ENCODE measurements at places on chromosomes 6 and 20.

- no peaks in the 10 kb centered on the region for H3K36me3 ChIP-seq
- H3K27ac ChIP-seq, result no peak overlapping the region
- H3K27me3 ChIP-seq, result no peaks in the 10 kb centered on the region
- no peak overlapping the region for H3K4me3 ChIP-seq
- no peak for DNase-seq
Measured at GRCh38 chr6:101445527-101445926, 52.0 kb downstream of the GRIK2 start.

DNA sequence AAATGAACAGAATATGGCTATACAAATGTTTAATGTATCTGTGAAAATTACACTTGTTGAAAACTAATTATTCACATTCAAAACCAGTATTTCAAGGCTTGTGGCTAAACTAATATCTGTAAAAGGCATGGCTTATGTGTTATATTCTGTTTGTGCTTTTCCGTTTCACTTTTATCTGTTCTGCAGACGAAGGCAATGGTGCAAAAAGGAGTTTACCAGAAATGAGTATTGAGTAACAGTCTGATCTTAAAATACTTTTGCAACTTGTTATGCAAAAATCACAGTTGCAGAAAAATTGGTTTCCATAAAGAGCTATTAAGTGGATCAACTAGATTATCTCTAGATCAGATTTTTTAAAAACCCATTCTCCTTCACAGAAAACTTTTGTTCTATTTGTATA lies 9.4 kb upstream of the STX11 start:
- H3K27ac ChIP-seq, result no peak overlapping the region
- no peaks in the 10 kb centered on the region for H3K27me3 ChIP-seq
- no peak overlapping the region for H3K4me3 ChIP-seq
- no peaks in the 10 kb centered on the region for H3K4me1 ChIP-seq
- H3K36me3 ChIP-seq, result no peaks in the 10 kb centered on the region
- DNase-seq, result no peak

DNA sequence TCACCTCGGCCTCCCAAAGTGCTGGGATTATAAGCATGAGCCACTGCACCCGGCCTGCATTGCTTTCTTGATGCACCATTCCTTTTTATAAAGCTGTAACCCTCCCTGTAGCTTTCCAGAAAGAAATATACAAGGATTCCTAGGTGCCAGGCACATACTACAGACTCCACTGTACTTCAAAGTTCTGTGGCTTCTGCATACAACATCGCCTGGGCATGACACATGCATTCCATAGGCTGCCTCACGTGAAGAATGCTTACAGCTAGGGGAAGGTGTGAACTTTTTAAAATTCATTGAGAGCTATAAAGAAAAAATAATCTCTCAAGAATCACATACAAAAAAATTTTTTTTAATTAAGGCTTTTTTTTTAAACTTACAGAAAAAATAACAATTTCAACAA lies 50.2 kb downstream of the TRAM2 start:
- no peak overlapping the region for H3K4me3 ChIP-seq
- H3K36me3 ChIP-seq, result no peaks in the 10 kb centered on the region
- H3K27ac ChIP-seq, result no peak overlapping the region
- no peaks in the 10 kb centered on the region for H3K4me1 ChIP-seq

GRCh38 chr20:41004531-41005360 lies 23.9 kb upstream of the TOP1 start:
- peak overlapping the region; percentile 88 for H3K27ac ChIP-seq
- H3K27me3 ChIP-seq, result no peaks in the 10 kb centered on the region
- no peak overlapping the region for H3K4me3 ChIP-seq
- no peaks in the 10 kb centered on the region for H3K36me3 ChIP-seq
- DNase-seq, result no peak

GRCh38 chr6:22448291-22448711 lies 121.1 kb upstream of the HDGFL1 start:
- DNase-seq, result no peak
- no peaks in the 10 kb centered on the region for H3K4me1 ChIP-seq
- H3K36me3 ChIP-seq, result no peaks in the 10 kb centered on the region
- H3K27me3 ChIP-seq, result no peaks in the 10 kb centered on the region
- no peak overlapping the region for H3K27ac ChIP-seq

DNA sequence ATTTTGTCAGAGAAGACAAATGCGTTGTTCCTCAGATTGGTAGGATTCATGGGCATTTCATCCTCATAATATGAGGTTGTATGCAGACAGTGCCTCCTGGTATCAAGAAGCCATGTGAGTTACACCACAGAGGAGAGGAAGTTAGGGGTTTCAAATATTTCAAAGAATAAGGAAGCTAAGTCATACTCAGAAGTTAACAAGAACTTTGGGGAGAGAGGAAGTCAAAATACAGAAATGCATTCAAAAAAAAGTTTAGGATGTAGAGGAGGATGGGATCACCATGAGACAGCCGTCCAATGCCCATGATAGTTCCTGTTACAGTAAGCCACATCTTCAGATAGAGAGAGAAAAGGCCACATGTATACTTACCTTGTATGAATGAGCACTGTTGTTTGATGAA lies 22.3 kb downstream of the HLA-DOB start:
- H3K4me1 ChIP-seq, result no peaks in the 10 kb centered on the region
- H3K27ac ChIP-seq, result no peak overlapping the region
- H3K27me3 ChIP-seq, result no peaks in the 10 kb centered on the region

- H3K4me3 ChIP-seq, result peak overlapping the region; percentile 90
- H3K36me3 ChIP-seq, result no peaks in the 10 kb centered on the region
- peak overlapping the region; percentile 86 for H3K27ac ChIP-seq
- DNase-seq, result no peak
Measured at GRCh38 chr20:62239278-62239879, 1.1 kb downstream of the OSBPL2 start.

- H3K27ac ChIP-seq, result no peak overlapping the region
- DNase-seq, result no peak
- no peaks in the 10 kb centered on the region for H3K36me3 ChIP-seq
- no peak overlapping the region for H3K4me3 ChIP-seq
- H3K27me3 ChIP-seq, result no peaks in the 10 kb centered on the region
Measured at GRCh38 chr6:20830576-20830975, 296.3 kb downstream of the CDKAL1 start.

- no peak within 1 kb of the TSS for H3K27ac ChIP-seq
- peak within 1 kb of the TSS; percentile 47 for H3K4me3 ChIP-seq
- peaks cover 4% of the 10 kb centered on the region for H3K4me1 ChIP-seq
- peaks cover 7% of the 10 kb centered on the region for H3K27me3 ChIP-seq
- H3K36me3 ChIP-seq, result no peaks in the 10 kb centered on the region
Measured at GRCh38 chr6:70956451-70957283, at the start of gene B3GAT2. Gene B3GAT2 (minus strand): TSS chr6:70957060. CDS start chr6:70956429, 631 bp downstream.

DNA sequence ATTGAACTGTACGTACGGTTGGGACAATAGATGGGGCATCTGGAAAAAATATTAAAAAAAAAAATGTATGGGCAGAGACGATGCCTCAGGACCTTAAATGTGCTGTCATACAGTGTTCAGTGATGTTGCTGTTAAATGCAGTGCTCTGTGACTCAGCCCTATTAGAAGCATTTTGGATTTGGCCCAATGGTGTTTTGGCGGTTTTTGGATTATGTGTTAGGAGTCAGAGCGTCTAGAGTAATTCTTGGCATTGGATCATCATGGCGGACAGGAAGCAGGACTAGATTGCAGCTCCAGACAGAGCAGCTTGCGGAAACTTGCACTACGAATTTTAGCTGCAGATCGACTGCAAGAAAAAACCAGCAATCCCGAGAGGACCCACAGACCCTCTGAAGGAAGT lies 280.0 kb downstream of the SOX4 start:
- H3K4me3 ChIP-seq, result no peak overlapping the region
- peaks cover 8% of the 10 kb centered on the region for H3K4me1 ChIP-seq
- H3K27ac ChIP-seq, result no peak overlapping the region
- no peaks in the 10 kb centered on the region for H3K36me3 ChIP-seq
- H3K27me3 ChIP-seq, result no peaks in the 10 kb centered on the region
